NT2/D1 (cell line): ENCODE measurements at places on chromosomes 13 and 19.
A peak's percentile ranks its signal among the peaks of the same experiment; 100 is the strongest.

DNA sequence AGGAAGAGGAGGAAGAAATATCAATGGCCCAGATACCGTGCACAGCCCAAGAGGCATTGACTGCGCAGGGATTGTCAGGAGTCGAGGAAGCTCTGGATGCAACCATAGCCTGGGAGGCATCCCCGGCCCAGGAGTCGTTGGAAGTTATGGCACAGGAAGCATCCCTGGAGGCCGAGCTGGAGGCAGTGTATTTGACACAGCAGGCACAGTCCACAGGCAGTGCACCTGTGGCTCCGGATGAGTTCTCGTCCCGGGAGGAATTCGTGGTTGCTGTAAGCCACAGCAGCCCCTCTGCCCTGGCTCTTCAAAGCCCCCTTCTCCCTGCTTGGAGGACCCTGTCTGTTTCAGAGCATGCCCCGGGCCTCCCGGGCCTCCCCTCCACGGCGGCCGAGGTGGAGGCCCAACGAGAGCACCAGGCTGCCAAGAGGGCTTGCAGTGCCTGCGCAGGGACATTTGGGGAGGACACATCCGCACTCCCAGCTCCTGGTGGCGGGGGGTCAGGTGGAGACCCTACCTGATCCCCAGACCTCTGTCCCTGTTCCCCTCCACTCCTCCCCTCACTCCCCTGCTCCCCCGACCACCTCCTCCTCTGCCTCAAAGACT, 36.0 kb downstream of the KEAP1 start:
- no peak for DNase-seq

DNA sequence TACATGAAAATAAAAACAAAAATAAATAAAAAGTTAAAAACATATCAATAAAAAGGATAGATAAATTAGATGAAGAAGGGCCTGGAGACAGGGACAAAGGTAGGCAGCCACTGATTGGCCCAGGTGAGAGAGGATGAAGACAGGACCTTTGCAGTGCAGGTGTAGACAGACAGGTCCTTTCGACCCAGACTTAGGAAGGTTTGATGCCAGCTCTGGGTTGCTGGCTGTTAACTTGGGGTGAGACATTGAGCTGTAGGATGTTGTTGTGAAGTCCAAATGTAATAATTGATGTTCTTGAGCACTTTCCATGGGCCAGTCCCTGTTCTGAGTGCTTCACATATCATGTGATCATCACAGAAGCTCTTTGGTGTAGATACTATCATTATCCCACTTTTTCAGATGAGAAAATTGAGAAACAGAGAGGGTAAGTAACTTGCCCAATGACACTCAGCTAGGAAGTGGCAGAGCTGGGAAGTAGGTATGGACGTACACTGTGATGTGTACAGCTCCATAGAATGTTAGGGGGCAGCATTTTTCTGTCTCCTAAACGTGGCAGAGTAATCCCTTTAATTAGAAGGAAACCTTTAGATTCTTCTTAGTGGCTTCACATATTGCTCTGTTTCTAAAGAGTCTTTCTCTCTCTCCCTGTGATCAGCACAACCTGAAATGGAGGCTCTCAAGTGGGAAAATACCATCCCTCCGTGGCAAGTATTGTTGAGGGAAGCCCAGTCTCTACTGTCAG, 76.0 kb upstream of the STK24 start:
- DNase-seq, result no peak

DNA sequence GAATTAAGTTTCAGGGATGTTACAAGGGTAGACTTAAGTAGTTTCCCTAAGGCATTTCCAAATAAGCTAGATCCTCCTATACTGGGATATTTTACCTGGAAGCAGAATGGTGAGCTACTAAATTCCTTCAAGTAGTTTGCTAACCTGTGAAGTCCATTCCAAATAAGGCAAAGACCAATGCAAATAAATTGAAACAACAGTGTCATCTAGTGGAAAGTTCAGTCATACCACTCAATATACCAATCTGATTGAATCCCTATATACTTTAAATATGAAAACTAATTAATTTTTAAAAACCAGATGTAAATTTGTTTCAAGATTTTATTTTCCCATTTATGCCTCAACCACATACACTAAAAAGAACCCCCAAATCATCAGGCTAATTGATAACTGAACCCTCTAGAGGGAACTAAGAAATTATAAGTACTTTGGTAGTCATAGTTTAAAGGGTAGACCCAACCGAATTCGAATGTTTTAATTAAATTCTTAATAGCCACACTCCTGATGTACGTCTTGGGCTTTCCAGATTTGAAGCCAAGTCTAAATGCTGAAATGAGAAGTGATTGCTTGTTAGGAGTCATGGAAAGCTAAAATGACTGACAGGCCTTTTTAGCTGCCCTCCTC, 223.7 kb downstream of the TBC1D4 start:
- peak; percentile 22 for DNase-seq

DNA sequence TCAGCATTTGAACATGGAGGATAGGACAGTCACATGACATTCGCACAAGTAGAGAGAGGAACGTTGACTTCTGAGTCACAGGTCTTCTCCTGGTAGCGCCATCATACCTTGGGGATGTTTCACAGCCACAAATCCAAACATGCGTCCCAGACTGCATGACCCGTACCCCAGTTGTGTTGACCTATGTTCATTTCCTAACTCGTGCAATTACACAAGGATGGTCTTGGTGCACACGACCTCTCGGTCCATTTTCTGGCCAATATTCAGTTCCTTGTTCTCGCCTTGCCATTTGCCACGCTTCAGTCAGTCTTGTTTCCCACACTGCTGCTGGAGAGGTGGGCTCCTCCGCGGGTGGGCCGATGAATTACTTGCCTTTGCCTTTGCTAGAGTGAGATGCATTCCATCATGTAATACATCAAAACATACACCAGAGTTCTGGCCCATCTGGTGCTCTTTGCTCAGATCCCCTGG, 87.3 kb downstream of the COL4A2 start:
- no peak for DNase-seq

- no peak for DNase-seq
Measured at GRCh38 chr13:46136688-46137087, 31.9 kb upstream of the CPB2 start.

DNA sequence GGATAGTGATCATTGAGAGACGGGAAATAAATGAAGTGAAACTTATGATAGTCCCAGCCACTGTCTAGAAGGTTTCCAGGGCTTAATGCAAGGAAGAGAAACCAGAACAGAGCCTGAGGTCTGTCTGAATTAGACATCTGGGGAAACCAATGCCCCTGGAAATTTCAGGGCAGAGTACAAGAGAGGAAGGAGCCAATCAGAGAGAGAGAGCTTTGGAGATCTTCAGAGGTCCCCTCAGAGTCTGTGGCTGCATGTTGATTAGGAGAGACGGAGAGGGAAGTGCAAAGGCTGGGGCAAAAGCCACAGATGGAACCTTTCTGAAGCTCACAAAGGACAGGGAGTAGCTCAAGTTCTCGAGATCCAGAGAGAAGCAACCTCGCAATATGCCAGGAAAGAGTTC, 378.0 kb downstream of the DNAJC15 start:
- DNase-seq, result no peak

- peak; percentile 65 for DNase-seq
Measured at GRCh38 chr19:45506989-45507871, at the start of gene VASP. Gene VASP (plus strand): TSS chr19:45507479. CDS start chr19:45507772, 293 bp downstream.

DNA sequence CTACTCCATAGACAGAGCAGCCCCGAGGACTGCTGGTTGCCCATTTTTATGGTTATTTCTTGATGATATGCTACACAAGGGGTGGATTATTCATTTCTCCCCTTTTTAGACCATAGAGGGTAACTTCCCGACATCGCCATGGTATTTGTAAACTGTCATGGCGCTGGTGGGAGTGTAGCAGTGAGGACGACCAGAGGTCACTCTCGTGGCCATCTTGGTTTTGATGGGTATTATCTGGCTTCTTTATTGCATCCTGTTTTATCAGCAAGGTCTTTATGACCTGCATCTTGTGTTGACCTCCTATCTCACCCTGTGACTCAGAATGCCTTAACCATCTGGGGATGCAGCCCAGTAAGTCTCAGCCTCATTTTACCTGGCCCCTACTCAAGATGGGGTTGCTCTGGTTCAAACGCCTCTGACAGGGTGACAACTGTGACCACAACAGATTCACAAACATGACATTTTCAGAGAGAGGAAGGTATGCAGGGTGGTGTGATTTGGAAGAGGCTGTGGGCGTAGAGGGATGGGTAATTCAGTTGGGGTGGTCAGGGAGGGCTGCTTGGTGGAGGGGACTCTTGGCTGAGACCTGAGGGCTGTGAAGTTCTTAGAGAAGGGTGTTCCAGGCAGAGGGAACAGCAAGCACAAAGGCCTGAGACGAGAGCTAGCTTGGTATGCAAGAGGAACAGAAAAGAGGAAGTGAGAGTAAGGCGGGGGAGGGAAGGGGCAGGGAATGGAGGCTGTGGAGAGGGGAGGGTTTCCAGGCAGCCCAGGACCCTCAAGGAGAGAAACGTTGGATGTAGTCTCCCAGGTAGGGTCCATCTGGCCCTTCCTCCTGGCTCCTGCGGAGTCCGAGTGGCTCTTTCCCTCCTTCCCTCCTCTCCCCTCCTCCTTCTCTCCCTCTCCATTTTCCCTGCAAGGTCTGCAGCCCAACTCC, 23.5 kb downstream of the FAM187B start:
- no peak for DNase-seq

- no peak for DNase-seq
Measured at GRCh38 chr19:46429999-46430398, 1.3 kb upstream of the PNMA8C start.

GRCh38 chr13:33349986-33350826, 64.7 kb upstream of the STARD13 start:
- no peak for DNase-seq

DNA sequence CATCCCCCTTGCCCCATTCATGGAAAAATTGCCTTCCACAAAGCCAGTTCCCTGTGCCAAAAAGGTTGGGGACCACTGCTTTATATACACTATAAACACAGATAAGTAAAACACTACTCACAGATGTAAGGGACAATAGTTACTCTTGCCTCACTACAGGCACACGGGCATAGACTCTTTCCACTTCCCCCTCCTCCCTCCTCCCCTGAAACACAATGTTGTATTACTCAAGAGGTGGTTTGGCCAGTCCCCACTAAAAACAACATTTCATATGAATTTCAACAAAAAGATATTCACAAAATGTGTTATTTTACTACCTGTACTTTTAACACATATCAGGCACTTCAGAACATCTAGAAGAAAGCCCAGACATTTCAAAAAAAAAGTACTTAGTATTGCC, 45.1 kb downstream of the EPSTI1 start:
- DNase-seq, result no peak

- DNase-seq, result no peak
Measured at GRCh38 chr13:98435376-98435775, 141.5 kb downstream of the STK24 start.

- no peak for DNase-seq
Measured at GRCh38 chr13:45812695-45813372, 38.7 kb downstream of the SIAH3 start.

- DNase-seq, result no peak
Measured at GRCh38 chr13:95678967-95679366, 2.0 kb downstream of the DNAJC3 start.

- DNase-seq, result no peak
Measured at GRCh38 chr13:68588623-68589022, 1358.5 kb upstream of the PCDH9 start.

DNA sequence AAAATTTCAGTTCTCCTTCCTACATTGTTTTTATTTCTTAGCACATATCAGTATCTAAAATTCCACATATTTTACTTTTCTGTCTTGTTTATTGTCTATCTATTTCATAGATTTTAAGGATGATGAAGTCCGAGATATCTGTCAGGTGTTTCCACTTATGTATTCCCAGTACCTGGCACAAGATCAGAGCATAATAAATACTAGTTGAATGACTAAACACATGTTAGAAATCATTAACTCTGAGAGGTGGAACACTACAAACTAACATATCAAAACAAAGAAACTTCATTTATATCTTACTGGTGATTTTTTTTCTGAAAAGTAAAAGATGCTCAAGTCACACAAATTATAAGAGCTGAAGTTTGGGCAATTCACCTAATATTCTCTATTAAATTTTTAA, 1208.3 kb downstream of the PCDH9 start:
- no peak for DNase-seq

DNA sequence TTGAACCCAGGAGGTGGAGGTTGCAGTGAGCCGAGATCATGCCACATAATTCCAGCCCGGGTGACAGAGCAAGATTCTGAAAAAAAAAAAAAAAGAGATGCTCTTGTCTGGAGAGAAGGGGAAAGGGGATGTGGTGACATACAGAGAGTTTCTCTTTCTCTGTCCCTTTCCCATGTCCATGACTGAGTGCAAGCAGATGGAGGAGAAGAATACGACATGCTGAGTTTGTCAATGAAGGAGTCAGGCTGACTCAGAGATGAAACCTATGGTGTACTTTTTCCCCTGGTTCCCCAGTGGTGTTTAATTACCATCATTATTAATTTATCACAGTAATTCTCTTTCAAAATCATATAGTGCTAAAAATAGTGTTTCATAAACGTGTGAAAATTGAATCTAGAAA, 448.8 kb downstream of the FOXO1 start:
- DNase-seq, result no peak

- DNase-seq, result peak; percentile 27
Measured at GRCh38 chr19:3440082-3440481, 40.2 kb downstream of the SMIM24 start.

- peak; percentile 39 for DNase-seq
Measured at GRCh38 chr13:77779552-77780272, 82.2 kb downstream of the SLAIN1 start.
